Occipital lobe (tissue), 3 donors: ENCODE measurements at places on chromosomes 16 and 17. TPM values are rescaled to one million over a fixed set of nuclear protein-coding genes. Genes with fewer than 3 reads are reported as not detected.
A peak's percentile ranks its signal among the peaks of the same experiment; 100 is the strongest.

GRCh38 chr17:17235212-17236174 lies 1.5 kb downstream of the FLCN start:
- DNase-seq: peak; percentile 56

GRCh38 chr16:27748868-27749546 lies 199.1 kb downstream of the KATNIP start:
- DNase-seq: no peak

DNA sequence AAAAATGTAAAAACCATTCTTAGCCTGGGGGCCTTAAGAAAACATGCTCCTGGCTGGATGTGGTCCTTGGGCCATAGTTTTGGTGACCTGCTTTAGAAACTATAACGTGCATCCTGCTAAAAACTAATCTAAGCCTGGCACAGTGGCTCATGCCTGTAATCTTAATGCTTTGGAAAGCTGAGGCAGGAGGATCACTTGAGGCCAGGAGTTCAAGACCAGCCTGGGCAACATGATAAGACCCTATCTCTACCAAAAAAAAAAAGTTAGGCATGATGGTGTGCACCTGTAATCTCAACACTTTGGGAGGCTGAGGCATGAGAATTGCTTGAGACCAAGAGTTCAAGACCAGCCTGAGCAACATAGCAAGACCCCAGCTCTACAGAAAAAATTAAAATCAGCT lies 183.8 kb upstream of the CHMP6 start:
- no peak for DNase-seq

DNA sequence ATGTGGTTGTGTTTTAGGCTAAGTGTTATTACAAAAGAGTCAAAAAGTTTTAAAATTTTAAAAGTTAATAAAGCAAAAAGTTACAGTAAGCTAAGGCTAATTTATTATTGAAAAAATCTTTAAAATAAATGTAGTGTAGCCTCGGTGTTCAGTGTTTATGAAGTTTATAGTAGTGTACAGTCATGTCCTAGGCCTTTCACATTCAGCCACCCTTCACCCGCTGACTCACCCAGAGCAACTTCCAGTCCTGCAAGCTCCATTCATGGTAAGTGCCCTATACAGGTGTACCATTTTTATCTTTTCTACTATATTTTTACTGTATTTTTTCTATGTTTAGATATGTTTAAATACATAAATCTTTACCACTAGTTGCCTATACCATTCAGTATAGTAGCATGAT lies 98.5 kb upstream of the RPRML start:
- no peak for DNase-seq

KRTAP9-2 gene
- total RNA-seq: not detected

KRTAP3-1 gene
- not detected for total RNA-seq

FLII gene
- total RNA-seq: 49.6 TPM

CLCN7 gene
- total RNA-seq: 29.2 TPM

KDM6B gene
- total RNA-seq: 16.4 TPM
